Dermis blood vessel endothelial cell (primary cell): ENCODE measurements at places on chromosomes 3 and 15. TPM values are rescaled to one million over a fixed set of nuclear protein-coding genes. Genes with fewer than 3 reads are reported as not detected.

TRAIP gene
- total RNA-seq: 2.0 and 3.9 TPM in 2 replicates

IMPG2 gene
- total RNA-seq: 0.37 and 0.85 TPM in 2 replicates

NSMCE3 gene
- 5.9 and 8.3 TPM in 2 replicates for total RNA-seq

RLBP1 gene
- not detected in 2 replicates for total RNA-seq

FOXL2 gene
- not detected in 2 replicates for total RNA-seq

TYRO3 gene
- total RNA-seq: 2.6 and 5.0 TPM in 2 replicates

ALDH1A2 gene
- total RNA-seq: 29.4 and 70.9 TPM in 2 replicates

EPHB1 gene
- 2.4 and 6.5 TPM in 2 replicates for total RNA-seq

GABRR3 gene
- total RNA-seq: not detected in 2 replicates

GOLGA8S gene
- 0.05 TPM in 1 of 2 replicates, not detected in the other for total RNA-seq

CYP11A1 gene
- total RNA-seq: not detected in 2 replicates

INSYN1 gene
- total RNA-seq: not detected in 2 replicates

MEGF11 gene
- not detected in 2 replicates for total RNA-seq

CACNA1D gene
- not detected in 2 replicates for total RNA-seq

SCG5 gene
- total RNA-seq: 0.34 TPM in 1 of 2 replicates, not detected in the other

ALG1L2 gene
- total RNA-seq: not detected in 2 replicates

LARP6 gene
- 6.9 and 15.0 TPM in 2 replicates for total RNA-seq
